Midbrain (tissue), 1 donor: ENCODE measurements at places on chromosomes 6 and 20.

GRCh38 chr6:163955756-163956155, 541.2 kb downstream of the QKI start:
- no peak for DNase-seq

GRCh38 chr6:115241373-115241772, 819.3 kb downstream of the FRK start:
- DNase-seq, result no peak

DNA sequence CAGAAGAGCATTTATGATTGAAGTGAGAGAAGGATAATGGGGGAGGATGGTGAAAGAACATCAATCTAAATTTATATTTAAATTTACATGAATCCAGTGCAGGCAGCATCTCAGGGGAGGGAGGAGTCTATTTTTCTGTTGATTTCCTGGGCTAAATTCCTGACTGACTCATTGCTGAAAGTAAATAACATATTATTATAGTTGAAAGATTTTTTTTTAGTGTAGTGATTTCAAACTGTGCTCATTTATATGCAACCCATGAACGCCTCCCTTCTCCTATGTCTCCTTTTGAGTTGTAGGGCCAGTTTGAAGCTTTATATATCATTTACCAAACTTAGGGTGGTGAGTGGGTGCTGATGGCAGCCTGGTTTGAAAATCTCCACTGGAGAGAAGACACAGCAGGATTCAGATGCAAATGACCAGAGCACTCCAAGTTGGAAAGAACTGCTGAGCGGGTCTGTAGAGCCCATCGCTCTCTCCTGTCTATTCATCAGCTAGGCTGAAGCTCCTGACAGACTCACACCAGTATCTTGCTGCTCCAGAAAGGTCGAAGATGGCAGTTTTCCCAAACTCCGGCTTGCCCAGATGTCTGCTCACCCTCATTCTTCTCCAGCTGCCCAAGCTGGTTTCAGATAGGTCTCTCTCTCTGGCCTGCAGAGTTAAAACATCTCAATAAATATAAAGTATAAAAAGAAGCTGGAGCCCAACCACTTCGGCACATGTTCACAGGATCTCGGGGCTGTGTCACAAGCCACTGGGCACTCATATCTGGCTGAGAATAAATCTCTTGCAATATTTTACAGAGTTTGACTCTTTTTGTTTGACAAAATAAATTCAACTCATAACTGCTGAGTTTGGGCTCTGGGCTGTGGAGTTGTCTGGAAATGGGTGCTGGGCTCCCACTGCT, 18.3 kb downstream of the BTN2A1 start:
- DNase-seq, result no peak

DNA sequence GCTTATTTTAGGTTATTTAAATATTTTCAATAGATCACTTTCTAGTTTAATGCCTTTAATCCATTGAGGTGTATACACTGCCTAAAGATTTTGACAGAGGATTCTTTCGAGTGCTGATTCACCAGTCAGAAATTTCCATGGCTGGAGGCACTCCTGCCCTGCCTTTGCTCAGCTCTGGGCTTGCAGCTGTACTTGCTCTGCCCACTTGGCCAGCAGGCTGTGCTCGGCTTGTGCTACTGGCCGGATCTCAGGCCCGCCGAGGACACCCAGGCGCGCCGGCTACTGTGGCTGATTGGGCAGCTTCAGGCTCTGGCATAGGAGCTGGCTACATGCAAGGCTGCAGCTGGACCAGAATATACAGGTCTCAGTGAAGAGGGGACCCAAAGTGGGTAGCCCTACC, 675.1 kb upstream of the MMS22L start:
- no peak for DNase-seq

GRCh38 chr6:29633534-29633905, 537 bp upstream of the GABBR1 start:
- peak; percentile 28 for DNase-seq

GRCh38 chr6:95596021-95596420, 18.7 kb downstream of the MANEA start:
- no peak for DNase-seq
